ENCODE measurements at places on chromosomes 6 and 20. TPM values are rescaled to one million over a fixed set of nuclear protein-coding genes. Genes with fewer than 3 reads are reported as not detected.

Gene GJA10
- total RNA-seq = 0.25 TPM

Gene DNMT3B
- 3.5 TPM for total RNA-seq

Gene PTPRK
- 2.0 TPM for total RNA-seq

Gene RRAGD
- 12.4 TPM for total RNA-seq

Gene RIPPLY2
- total RNA-seq = not detected

Gene ZNF165
- total RNA-seq = 0.81 TPM

Gene NOX3
- not detected for total RNA-seq

Gene GPR63
- 2.2 TPM for total RNA-seq

Gene CST4
- total RNA-seq = not detected

Gene SYNDIG1
- total RNA-seq = not detected

Gene SIRPD
- total RNA-seq = 0.13 TPM

Gene LMBRD1
- 32.2 TPM for total RNA-seq

Gene MRAP2
- total RNA-seq = not detected

Gene RIN2
- total RNA-seq = not detected

Gene GHRH
- total RNA-seq = not detected
